ENCODE measurements at places on chromosomes 12 and 14.

GRCh38 chr12:115000038-115000437, 316.1 kb upstream of the TBX3 start:
- DNase-seq = no peak

- no peak for DNase-seq
These were observed 11.4 kb downstream of the INF2 start for GRCh38 chr14:104700747-104701217.

DNA sequence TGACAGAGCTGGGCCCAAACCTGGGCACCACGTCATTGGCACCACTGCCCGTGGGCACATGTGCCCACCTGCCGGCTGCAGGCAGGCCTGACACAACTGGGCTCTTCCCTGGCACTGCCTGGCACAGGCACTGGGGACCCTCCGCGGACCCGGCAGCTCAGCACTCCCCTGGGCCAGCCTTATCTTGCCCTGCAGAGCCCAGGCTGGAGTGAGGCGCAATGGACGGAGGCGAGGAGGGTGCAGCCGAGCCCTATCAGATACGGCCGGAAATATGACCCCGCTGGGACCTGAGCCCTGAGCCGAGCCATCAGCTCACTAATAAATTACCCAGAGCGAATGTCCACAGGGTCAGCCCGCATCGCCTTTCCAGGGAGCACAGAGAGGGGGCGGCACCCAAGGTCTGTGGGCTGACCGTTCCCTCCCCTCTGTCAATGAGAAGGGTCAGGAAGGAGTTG, 1.7 kb upstream of the C14orf180 start:
- DNase-seq = no peak

GRCh38 chr12:12513416-12514006, 49.2 kb downstream of the DUSP16 start:
- no peak for DNase-seq

DNA sequence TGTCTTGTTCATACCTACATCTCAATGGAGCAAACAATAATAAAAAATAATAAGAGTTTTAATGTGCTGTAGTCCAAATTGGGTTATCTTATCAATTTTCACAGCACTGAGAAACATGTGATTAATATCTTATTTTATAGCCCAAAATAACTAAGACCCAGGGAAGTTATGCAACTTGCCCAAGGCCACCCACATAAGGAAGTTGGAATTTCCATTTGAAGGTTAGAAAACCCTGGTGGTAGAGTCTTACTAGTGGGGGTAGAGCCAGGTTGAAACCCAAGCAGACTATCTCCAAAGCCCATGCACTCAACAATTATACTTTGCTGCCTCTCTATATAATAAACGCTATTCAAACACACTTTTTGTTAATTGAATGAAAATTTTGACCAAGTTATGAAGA, 270.0 kb upstream of the CAND1 start:
- DNase-seq = no peak

DNA sequence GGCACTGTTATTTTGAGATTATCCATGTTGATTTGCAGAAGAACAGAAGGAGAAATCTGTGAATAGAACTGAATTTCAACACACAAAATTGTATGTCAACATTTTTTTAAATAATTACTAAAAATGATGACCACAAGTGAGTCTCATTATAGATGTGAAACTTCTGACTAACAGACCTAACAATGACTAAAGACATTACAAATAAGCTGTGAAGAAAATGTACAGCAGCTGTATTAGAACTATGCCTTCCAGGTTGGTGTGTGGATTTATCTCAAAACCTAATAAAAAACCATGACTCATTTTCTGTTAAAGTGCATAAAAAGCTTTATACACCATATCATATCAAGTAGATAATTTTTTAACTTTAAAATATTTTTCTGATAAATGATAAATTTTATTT, 22.5 kb upstream of the FOXG1 start:
- DNase-seq = no peak

DNA sequence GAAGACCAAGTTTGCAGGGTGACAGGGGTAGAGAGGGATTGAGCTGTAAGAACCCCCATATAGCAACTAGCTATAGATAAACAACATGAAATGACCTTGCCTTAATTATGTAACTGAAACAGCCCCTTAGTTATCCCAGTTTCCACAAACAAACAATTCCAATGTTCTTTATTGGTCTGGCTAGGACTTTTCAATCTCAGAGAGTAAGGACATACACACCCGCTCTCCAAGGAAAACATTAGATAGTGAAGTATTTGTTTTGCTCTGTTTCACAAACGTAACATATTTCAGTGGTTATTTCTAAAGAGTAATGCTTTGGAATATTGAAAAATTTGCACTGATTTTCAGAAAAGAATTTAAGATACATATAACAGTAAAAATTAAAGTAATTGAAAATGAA, 51.6 kb upstream of the GTF2A1 start:
- no peak for DNase-seq

DNA sequence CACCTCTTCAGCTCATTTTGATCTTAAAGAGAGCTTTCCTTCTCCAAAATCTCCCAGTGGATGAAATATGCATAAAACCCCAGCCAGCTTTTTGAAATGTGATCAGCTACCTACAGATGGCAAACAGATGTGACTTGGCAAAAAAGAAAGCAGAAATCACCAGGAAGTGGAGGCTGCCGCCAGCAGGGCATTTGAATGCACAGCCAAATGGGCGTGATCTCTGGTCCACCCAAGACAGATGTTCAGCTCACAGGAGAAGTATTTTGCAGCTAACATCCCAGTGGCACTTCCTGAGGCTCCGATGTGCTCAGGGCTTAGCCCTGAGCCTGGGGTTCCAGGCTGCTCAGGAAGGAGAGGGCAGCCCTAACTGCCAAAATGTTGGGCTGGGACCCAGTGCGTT, 78.3 kb downstream of the LGMN start:
- no peak for DNase-seq

DNA sequence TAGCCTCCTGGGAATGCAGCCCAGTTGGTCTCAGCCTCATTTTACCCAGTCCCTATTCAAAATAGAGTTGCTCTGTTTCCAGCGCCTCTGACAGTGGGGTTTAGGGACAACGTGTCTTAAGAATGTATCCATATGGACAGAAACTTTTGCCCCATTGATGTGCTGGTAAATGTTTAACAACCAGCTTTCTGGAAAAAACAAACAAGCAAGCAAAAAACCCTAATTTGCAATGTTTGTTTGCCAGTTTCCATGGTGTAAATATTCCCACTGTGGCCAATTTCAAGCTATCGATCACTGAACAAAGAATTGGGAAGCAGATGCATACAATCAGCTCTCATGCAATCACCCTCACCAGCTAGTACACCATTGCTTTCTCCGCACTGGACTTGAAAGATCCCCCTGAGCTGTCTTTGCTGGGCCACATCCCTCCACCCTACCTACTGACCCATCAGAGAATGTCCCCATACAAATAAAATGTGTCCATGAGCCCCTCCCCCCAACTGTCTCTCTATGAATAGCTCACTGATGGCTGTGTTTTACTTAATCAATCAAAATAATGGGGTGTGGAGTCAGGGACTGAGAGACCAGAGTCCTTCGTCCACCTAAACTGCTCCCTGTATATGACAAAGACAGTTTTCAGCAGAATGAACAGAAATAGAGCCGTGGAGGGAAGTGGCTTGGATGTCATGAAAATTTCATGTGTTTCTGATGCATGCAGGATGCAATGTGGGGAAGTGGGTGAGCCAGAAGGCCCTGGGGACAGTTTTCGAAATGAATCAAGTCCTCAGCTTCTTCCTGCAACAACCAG, 40.8 kb downstream of the CCDC60 start:
- no peak for DNase-seq

GRCh38 chr14:54610051-54610977, 43.4 kb downstream of the SAMD4A start:
- no peak for DNase-seq

- DNase-seq = no peak
These were observed 302.8 kb downstream of the PAWR start for GRCh38 chr12:79388011-79388410.

GRCh38 chr12:91126516-91126915, 15.2 kb upstream of the LUM start:
- no peak for DNase-seq

DNA sequence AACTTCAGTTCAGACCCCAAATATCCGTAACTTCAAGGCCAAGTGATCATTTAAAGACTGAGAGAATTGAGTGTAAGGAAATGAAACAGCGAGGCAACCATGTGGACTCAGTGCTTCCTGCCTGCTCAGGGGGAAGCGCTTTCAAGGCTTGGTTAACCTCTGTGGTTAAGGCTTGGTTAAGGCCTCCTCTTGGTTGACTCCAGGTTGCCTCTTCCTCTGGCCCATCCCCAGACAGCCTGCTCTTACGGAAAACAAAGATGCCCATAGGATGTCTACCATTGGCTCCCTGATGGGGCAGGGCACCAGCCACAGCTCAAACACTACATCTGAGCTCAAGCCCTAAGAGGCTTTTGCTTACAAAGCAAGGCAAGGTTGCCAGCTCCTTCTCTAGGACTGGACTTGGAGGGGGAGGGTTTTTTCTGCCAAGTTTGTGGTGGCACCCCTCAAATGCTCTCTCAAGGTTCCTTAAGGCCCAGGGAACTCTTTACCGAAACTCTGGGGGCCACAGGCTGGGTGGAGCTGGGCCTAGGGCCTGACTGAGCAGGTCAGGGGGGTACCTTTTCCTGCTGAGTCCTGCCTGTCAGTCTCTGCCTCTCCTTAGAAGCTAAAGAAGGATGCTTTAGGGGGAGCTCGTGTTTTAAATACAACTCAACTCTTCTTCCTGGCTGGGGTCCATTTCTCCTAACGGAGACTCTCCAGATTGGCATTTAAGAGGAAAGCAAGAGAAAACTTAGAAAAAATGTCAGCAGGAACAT, 13.7 kb downstream of the COL2A1 start:
- no peak for DNase-seq

- peak; percentile 94 for DNase-seq
These were observed at the start of gene LLPH for GRCh38 chr12:66130267-66131066. Gene LLPH, minus strand, starts transcription at chr12:66130750. Its CDS starts 1,644 bp downstream, at chr12:66129106.

- no peak for DNase-seq
These were observed 33.8 kb upstream of the BCL2L14 start for GRCh38 chr12:12036901-12037300.

GRCh38 chr12:130186651-130187268, 24.5 kb downstream of the FZD10 start:
- no peak for DNase-seq

DNA sequence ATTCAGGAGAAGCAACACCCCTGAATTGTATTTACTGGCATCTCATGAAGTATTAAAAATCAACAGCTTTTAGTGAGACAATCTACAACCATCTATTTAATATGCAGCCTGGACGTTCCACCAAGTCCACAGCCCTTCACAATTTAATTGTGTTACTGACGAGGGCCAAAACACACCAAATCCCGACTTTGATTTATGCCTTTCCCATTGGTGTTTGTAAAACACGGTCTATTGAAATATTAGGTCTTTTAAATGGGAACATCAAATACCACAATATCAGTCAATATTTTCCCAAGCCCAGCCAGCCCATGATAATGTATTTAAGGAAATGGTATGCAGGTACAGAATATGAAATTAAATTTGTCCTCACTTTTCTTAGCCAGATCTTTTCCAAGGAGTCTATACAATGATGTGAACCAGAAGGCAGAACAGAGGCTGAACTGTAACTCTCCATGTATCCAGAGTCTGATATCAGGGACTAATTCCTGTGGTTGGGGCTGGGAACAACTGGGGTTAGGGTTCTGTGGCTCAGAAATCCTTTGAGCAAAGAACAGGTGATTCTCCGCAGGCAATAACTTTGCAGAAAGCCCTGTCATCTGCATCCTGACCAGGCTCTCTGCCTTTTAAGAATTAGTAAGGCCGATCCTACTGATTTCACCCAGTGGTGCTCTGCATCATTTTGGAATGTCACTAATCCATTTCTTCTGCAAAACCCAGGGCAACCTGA, 179.3 kb upstream of the GZMB start:
- DNase-seq = no peak

DNA sequence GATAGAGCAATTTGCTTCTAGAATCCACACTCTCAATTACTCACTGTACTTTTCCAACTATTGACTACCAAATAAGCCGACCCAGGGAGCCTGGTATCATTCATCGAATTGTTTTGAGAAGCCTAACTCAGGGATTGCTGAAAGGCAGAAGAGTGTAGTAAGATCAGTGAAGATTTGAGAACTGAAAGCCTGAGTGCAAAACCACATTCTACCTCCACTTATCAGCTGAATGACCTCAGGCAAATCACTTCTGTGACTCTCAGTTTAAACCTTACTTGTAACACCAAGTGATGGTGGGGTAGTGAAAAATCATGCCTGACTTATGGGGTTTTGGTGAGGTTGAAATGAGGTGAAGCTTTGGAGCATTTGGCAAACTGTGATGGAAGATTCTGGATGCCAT, 126.1 kb upstream of the MAX start:
- no peak for DNase-seq

GRCh38 chr14:54651649-54652048, 84.7 kb downstream of the SAMD4A start:
- no peak for DNase-seq

Data from NCI-H345 (cell line).